Activated CD4-positive, alpha-beta T cell treated with anti-CD3 and anti-CD28 coated beads, Interleukin-2, amount 50 U/mL, for 24 hours (primary cell): ENCODE measurements at places on chromosomes 13 and 19.

- DNase-seq = no peak
Measured at GRCh38 chr19:56217039-56217949, 15.2 kb downstream of the ZSCAN5C start.

GRCh38 chr13:22736084-22736767, 444.6 kb upstream of the SGCG start:
- no peak for DNase-seq

DNA sequence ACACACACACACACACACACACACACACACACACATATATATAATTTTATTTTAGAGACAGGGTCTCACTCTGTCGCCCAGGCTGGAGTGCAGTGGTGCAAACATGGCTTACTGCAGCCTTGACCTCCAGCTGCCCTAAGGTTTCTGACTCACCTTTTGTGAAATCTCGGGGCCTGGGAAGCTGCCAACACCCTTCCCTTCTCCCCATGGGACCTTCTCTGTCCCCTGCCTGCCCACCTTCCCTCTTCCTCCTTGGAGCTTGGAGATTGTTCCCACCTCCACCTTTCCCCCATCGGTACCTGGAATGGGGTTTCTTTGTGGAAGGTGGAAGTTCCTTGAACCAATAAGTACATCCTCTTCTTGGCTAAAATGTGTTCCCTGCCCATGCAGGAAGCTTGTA, 6.3 kb downstream of the ARRDC5 start:
- DNase-seq = no peak

DNA sequence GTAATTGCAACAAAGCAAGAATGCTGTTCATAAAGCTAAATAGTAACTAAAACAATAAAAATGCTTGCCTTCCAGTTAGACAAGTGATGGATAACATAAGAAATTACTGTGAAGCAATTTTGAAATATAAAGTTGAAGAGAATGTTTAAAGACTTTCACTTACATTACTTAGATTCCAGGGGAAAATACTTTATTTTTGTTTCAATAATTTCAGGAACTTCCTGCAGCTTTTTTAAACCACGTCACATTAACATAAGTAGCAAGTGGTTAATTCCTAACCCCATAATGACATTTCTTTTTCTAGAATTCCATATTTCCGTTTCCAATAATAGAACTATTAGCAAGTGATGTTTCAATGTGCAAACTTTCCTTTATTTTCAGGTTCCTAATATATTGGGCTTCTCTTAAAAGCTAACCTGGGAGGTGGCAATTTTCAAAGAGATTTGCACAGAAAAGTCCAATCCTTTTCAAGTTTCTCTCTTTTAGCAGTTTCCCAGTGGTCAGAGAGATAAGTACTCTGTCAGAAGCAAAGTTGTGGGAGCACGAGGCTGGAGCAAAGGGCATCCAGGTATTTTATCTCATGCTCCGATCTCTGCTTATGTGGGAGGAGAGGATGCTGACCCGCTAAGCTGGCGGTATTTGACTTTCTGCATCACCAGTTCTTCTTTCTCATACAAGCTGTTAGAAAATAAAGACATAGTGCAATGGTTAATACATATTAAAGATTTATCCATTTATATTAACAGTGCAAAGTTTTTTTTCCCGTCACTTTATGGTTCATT, 1025.3 kb downstream of the EFNB2 start:
- no peak for DNase-seq

DNA sequence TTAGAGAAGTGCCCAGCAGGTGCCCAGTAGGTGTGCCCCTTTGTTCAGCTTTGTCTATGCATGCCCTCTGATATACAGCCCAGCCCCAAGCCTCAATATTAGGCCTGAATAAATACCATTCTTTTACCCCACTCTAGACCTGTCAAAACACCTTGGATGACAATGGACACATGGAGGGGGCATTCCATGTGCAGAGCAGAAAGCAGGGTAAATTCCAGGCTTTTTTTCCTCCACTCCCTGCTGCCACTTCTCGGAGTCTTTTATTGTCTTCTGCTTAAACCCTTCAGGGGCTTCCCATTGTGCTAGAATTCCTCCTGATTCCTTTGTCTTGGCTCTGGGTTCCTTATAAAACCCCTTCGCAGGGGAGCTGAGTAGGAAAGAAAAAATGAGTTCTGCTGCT, 5.8 kb upstream of the FRY start:
- DNase-seq = no peak

- DNase-seq = no peak
Measured at GRCh38 chr13:99929866-99930265, 41.7 kb downstream of the ZIC5 start.

DNA sequence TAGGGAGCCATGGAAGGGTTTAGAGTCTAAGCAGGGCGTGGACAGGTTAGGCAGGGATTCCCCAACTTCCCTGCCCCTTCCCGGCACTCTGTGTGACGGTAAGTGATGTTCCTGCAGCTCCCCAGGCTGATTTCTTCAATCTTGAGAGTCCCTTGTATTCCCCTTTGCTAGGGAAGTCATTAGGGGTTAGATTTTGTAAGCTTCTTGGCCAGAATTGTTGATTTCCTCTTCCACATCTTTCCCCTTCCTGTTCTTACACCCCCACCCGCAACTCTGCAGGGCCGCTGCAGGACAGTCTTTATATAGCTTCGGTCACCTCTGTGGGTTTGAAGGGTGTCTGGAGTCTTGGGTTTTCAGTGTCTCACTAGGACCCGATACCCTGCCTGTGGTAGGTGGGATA, 10.6 kb upstream of the ADGRE1 start:
- no peak for DNase-seq

- no peak for DNase-seq
Measured at GRCh38 chr19:31470229-31470939, 121.1 kb upstream of the TSHZ3 start.

DNA sequence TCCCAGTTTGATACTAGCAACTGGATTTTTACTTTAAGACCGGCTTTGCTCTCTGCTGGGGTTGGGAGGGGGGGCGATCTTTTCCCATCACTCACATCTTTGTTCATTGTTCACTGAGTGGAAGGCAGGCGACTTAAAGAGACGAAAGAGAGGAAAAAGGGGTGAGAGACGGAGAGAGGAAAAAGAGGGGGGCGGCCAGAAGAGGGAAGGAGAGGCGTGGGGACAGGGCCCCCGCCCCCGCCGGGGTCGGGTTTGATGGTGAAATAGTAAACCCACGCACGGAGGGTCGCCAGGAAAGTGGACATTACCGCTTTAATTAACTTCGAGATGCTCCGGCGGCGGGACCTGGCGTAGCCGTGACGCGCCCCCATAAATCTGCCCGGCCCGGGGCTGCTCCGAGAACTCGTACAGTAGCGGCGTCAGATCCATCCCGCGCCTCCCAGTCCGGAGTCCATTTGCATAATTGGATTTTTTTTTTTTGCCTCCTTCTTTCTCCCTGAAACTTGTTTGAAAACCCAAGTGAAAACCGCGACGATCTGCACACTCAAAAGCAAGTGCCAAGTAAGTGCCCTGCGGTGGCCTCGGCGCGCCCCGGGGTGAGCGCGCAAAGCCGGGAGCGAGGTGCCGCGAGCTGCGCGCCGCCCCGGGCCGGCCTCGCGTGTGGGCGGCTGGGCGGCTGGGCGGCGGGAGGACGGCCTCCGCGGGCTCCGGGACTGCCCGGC, 143.9 kb upstream of the ZNF536 start:
- DNase-seq = no peak

- no peak for DNase-seq
Measured at GRCh38 chr13:31416066-31416465, 216.3 kb downstream of the B3GLCT start.

GRCh38 chr19:28966737-28967399, 246.1 kb downstream of the UQCRFS1 start:
- no peak for DNase-seq

DNA sequence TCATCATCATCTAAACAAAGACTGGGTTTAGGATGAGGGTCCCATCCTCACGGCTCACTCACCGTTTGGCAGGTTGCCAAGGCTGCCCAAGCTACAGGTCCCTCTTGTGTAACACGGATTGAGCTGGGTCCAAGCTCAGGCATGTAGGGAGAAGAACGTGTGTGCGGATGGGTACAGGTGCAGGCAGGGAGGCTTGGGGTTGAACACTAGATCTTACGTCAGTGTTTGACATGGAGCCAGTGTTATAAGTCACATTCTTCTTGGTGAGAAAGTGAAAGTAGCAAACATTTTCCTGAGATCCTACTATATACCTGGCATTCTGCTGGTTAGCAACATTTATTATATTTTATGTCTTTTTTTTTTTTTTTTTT, 136.8 kb upstream of the RNF113B start:
- no peak for DNase-seq

- no peak for DNase-seq
Measured at GRCh38 chr19:48964205-48965039, 687 bp upstream of the FTL start.

DNA sequence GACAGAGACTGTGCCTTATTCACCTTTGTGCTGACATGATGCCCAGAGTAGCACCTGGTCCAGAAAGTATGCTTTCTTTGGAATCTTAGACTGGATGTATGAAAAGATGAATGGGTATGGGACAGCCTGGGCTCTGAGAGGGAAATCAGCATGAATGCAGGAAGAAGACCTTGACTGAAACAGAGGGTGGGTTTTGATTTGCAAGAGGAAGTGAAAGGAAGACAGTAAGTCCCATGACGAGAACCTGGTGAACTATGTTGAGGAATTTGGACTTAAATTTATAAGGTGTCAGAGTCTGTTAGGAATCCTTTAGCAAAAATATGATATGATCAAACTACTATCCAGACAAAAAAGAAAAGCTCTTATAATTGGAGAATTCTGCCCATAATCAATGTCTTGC, 301.9 kb downstream of the SPRY2 start:
- no peak for DNase-seq

- DNase-seq = no peak
Measured at GRCh38 chr19:13712767-13713201, 51.5 kb upstream of the MRI1 start.

DNA sequence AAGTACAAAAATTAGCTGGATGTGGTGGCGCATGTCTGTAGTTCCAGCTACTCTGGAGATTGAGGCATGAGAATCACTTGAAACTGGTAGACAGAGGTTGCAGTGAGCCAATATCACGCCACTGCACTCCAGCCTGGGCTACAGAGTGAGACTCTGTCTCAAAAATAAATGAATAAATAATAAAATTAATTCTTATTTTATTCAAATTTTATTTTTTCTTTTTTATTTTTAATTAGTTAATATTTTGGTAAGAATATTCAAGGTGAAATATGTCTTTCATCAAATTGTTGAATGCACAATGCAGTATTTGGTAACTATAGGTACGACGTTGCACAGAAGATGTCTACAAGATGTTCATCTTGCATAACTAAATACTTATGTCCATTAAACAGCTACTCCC, 110.6 kb upstream of the ATXN8OS start:
- no peak for DNase-seq

GRCh38 chr19:49301165-49301865, 23.7 kb downstream of the SLC6A16 start:
- peak; percentile 75 for DNase-seq

- no peak for DNase-seq
Measured at GRCh38 chr19:21322528-21322927, 6.7 kb downstream of the ZNF708 start.

- no peak for DNase-seq
Measured at GRCh38 chr19:389935-390289, 19.0 kb downstream of the C2CD4C start.

DNA sequence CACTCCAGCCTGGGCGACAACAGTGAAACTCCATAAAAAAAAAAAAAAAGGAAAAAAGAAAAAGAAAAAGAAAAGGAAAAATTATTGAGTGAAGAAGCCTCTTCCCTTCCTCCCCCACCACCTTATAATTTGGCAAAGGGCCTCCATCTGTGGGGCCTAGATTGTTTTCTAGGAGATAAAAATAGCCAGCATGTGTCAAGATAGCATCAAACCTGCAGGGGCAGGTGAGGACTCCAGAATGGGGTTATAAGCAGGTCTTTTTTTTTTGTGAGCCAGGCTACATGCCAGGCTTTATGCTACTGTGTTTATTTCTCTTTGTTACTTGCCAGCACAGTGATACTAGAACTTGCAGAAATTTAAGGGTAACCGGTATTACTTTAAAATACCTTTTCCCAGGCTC, 11.7 kb upstream of the TRIM13 start:
- no peak for DNase-seq

DNA sequence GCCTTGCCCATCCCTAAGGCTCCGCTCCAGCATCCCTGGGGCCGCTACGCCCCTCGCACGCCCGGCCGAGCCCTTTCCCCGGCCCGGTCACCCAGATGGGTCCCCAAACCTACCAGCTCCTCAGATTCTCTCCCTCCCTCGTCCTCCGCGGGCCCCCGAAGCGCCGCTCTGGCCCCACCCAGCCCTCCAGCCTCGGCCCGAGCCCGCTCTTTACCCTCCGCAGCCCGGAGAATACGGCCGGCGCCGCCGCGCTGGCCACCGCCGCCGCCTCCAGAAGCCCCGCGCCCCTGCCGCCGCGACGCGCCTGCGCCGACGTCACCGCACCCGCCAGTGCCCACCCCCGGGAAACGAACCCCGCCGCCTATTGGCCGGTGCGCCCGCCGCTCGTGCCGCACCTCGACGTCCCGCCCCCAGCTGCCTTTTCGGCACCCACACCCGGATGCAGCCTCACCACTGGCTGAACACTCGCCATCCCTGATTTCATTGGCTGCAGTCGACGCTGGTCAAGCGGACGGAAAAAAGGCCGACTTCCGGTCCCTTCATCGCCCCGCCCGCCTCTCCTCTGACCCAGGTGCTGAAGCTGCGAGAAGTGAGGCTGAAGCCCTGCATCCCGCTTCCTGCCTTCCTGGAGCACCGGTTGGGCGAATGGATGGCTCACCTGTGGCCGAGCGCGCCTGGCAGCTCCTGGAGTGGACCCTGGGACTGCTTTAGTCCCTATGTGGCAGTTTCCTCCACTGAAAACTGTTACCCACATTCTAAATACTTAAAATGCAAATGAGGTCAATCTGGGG, at the start of gene DAPK3:
Gene DAPK3, minus strand, starts transcription at position 292 of the 791 bp plus-strand sequence. CDS start 1,364 bp downstream, outside the sequence.
- DNase-seq = peak; percentile 81

DNA sequence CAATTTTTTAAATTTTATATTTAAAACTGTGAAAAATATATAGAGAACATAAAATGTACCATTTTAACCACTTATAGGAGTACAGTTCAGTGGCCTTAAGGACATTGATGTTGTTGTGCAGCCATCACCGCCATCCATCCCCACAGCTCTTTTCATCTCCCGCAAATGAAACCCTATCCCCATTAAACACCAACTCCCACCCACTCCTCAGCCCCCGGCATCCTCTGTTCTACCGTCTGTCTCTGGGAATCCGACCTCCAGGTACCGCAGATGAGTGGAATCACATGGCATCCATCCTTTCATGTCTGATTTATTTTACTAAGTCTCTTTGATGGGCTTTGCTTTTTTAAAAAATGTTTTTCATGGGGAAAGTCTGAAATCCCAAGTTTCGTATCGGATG, 23.8 kb upstream of the SMIM17 start:
- no peak for DNase-seq

GRCh38 chr19:38492181-38492813, 58.8 kb downstream of the RYR1 start:
- DNase-seq = no peak

DNA sequence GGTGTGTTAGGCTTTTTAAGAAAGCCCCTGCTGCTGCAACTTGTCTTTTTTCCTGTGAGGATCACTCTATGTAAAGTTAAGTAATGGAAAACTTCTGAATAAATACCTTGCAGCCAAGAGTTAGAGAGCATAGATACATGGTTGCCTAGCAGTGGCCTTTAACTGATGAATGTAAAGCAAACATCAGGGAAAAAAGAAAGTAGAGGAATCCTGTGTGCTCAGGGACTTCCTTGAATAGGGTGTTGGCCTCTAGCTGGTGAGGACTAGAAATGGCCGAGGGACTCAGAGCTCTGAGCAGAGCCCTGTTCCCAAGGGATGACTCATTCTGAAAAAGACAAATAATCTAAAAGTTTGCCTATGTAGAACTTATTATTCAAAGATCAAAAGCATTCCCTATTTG, 135.7 kb downstream of the MIPEP start:
- DNase-seq = no peak
